ENCODE measurements at places on chromosomes 2 and 18.

DNA sequence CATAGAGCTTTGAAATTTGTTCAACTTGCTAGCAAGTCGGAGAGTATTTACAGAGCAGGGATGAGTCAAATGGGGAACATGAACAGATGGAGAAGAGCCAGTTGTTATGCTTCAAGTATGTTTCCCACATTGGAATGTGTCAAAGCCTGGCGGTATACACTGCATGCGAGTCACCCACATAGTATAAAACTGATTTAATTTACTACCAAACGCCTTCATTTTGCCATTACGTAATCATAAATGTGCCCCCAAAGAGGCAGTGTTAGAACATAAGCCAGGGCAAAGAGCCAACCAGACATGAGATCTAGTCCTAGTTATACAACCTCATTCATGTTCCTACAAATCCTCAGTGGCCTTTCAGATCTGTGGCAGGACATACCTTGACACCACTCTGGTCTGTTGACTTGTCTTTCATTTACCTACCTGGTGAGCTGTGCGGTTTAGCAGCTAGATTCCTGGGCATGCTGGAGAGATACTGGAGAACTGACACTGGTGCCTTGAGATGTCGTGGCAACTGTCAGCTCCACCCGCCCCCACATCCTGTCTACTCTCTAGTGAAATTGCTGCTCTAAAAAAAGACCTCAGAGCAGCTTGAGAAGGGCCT, 21.7 kb upstream of the NRP2 start:
- DNase-seq = peak; percentile 71

GRCh38 chr2:230077851-230078547, 9.3 kb upstream of the SLC16A14 start:
- DNase-seq = no peak

GRCh38 chr2:136255648-136256461, 137.9 kb upstream of the CXCR4 start:
- DNase-seq = no peak

DNA sequence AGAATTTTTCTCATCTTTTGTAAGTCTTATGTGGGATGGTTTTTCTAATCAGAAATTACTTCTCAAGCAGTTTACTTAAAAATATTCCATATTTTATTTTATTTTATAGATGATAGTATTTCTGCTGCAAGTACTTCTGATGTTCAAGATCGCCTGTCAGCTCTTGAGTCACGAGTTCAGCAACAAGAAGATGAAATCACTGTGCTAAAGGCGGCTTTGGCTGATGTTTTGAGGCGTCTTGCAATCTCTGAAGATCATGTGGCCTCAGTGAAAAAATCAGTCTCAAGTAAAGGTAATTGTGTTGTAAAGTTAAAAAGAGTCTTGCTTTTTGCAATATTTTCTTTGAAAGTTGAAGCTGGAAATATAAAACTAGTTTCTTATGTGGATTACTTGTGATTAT, 76.2 kb downstream of the EML4 start:
- no peak for DNase-seq

GRCh38 chr2:203476881-203477280, 58.2 kb downstream of the RAPH1 start:
- DNase-seq = no peak

DNA sequence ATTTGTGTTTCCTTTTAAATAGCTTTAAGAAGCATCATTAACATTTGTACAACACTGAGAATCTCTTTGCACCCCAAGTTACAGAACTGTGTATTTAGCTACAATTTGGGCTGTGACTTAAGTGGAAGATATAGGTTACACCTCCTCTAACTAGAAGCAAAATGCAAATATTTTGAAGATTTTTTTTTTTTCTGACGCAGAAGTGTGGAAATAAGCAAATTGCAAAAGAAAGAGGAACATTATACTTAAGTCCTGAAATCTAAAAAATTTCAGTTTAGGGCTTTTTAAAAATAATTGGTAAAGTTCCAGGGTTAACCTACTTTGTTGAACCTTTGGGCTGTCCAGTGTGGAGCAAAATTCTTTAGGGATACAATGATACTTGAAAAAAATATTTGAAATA, 41.4 kb upstream of the RBMS1 start:
- DNase-seq = no peak

GRCh38 chr2:178282075-178282815, 87.9 kb downstream of the OSBPL6 start:
- DNase-seq = no peak

DNA sequence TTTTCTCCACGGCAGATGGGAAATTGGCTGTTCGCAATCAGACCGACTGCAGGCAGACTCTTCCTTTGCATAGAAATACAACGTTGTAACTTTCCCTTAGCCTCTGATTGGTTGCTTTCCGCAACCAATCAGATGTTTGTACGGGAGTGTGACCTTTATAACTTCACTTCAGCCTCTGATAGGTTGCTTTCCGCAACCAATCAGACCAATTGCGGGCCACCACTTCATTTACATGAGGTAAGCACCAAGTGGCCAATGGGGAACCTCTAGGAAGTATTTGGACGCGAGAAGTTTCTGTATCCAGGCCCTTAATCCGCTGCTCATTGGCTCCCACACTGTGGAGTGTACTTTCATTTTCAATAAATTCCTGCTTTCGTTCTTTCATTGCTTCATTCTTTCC, 19.1 kb downstream of the SLC25A12 start:
- DNase-seq = no peak

DNA sequence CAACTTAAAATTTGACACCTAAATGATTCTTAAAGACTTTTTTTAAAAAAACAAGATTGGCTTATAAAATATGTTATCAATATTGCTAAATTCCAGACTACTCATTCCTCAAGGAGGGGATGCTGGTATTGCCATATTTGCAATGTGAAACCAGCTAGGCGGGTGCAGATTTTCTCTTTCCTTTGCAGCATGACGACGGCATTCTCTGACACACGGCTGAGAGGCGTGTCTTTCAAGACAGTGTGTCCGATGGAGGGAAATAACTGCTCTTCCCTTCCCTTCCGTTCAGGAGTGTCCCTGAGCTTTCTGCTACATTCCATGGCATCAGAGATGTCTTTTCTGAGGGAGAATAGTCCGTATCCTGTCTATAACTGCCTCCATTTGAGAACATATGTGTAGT, 38.2 kb upstream of the CNGA3 start:
- DNase-seq = no peak

- DNase-seq = no peak
Observed at GRCh38 chr18:77248873-77249568, 627 bp upstream of the GALR1 start.

- DNase-seq = no peak
Observed at GRCh38 chr2:208674919-208675318, 268.3 kb downstream of the PTH2R start.

DNA sequence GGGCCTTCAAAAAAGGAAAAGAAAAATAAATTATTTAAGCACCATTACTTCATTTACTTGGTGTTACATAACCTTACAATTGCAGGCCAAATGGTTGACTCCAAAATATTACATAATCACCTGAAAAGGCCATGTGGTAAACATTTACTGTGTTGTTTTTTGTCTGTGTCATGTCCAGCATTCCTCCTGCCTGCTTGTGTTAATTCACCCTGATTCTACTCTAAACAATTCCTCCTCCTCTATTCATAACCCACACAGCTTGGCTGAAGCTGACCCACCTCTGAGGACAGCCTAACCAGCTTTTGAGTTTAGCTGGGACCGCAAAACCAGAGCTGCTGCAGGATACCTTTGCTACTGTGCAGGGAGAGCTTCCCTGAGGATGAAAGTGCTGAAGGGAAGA, 35.4 kb downstream of the TMX3 start:
- DNase-seq = no peak

DNA sequence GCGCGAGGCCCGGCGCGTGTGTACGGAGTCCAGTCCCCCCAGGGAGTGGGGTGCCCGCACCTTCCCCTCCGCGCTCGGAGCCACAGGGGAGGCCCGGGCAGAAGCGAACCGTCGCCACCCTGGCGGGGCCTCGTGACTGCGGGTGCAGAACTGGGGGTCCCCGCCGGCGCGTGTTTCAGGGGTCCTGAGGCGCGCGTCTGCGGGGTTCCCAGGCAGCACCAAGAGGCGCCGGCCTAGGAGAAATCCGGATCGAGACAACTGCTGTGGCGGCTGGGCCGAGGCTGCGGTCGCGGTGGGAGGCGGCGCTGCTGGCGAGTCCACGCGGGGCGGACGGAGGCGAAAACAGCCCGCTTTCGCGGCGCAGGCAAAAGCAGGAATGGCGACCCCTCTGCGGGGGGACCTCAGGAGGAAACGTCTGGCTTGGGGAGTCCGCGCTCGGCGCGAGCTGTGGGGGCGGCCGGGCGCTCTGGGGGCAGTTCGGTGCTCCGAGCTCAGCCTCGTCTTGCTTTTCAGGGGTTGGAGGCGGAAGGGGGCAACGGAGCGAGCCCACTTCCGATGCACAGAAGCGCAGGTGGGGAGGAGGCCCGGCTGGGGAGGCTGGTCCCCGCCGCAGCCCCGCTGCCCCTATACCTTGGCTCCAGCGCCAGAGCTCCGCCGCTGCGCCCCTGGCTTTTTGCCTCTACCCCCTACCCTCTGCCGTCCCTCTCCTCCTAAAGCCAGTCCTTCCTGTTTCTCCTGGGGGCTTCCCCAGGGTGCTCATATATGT, 81.5 kb upstream of the LDLRAD4 start:
- DNase-seq = peak; percentile 53

- DNase-seq = no peak
Observed at GRCh38 chr2:113894156-113894743, 4.4 kb downstream of the ACTR3 start.

GRCh38 chr2:40458271-40458794, 6.4 kb upstream of the SLC8A1 start:
- no peak for DNase-seq

DNA sequence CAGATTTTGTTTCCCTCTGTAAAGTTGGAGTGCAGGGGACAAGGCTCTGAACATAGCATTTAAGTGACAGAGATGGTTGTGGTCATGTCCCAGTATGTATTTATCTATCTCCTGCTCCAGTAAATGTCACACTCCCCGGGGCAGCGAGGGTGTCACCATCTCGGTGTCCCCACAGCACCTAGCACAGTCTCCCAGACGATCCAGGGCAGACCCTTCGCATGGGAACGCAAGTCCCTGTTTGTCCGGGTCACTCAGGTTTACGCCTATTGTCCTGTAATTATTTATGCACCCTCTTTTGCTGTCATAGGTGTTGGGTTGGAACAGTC, 12.6 kb upstream of the NTSR2 start:
- DNase-seq = no peak

GRCh38 chr2:31221544-31221943, 4.2 kb upstream of the CAPN14 start:
- no peak for DNase-seq

- DNase-seq = no peak
Observed at GRCh38 chr2:193627927-193628272, 1433.2 kb upstream of the TMEFF2 start.

DNA sequence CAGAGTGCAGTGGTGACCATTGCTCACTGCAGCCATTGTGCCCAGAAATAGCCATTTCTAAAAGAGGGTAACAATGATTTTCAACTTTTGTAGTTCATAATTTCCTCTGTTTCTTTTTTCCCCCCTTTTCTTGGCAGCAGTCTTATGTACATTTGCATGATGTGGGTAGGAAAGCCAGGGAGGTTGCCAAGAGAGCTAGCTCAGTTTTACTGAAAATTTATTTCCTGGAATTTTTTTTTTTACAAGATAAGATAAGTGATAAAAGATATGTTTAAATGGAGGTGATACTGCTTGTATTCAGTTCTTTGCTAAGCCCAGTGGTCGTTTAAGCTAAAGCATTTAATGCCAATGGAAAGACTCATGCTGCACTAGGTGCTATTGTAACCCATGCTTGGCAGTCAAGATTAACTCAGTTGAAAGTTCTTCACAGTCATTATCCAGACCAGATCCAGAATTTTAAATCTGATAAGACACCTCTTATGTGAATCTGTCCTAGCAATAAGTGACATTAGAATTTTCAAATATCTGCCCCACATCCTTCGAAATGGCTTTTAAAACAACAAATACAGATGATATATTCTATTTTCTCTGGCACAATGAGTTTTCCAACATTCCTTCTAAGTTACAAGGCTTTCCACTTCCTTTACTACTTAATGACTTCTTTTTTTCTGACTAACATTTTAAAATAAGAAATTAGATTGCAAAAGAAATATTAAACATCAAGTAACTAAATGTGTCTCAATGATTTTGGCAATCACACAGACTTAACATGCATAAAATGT, 4.4 kb upstream of the ATP8B1 start:
- DNase-seq = no peak

DNA sequence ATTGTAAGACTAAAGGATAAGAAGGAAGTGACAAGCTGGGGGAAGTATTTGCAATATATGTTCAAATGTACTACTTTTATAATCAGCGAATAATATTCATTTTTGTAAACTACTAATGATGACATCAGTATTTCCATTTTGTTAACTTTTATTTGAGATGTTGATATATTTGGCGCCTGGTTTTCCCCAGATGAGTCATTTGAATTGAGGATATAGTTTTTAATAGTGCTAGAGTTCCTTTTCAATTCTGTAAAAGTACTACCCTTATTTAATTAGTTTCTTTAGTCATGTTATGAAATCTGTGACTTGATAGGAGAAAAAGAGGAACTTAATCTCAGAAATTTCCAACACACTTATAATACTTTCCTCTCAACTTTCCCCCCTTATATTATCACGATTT, 495.3 kb downstream of the IRS1 start:
- no peak for DNase-seq

DNA sequence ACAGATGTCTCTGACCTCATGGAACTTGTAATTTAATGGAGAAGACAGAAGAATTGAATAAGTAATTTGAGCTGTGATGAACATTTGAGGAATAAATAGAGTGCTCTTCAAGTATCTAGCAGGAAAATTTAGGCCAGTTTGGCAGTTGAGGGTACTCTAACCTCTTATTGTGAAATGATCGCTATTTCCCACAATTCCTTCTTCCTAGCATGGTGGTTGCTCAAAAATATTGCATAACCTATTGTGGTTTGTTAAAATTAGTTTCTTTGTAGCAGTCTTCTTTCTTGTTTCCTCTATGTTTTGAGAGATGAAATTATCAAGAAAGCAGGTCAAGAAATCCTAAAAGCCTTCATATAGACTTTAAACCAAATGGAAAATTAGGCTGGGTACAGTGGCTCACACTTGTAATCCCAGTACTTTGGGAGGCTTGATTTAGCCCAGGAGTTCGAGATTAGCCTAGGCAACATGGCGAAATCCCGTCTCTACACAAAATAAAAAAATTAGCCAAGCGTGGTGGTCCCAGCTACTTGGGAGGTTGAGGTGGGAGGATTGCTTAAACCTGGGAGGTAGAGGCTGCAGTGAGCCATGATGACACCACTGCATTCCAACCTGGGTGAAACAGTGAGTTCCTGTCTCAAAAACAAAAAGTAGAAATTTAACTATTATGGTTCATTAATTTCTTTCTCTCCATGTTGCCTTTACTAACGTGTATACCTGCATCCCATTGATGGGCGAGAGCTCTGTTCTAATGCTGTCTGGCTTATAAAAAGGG, 58.7 kb downstream of the RBKS start:
- no peak for DNase-seq

All from left hindlimb (tissue), 1 donor.